Activated CD8-positive, alpha-beta memory T cell treated with anti-CD3 and anti-CD28 coated beads for 48 hours (primary cell): ENCODE measurements at places on chromosomes 6 and 20.

DNA sequence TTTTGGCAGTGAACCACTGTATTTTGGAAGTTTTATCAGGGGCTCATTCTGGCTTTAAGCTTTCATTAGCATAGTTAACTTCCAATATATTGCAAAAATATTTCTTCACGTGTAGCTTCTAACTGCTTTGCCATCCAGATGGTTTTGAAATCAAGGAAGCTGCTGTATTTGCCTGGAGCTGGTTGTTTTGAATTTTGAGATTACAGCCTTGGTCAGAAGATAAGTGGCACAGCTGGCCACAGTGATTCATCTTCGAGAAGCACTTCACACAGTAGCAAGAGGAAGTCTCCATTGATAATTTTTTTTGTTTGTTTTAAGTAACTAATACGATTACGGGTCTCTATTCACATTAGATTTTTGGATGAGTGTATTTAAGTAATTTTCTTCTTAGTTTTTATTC, 3.8 kb downstream of the APCDD1L start:
- no peak for DNase-seq

- DNase-seq: no peak
Observed at GRCh38 chr20:41770965-41771364, 152.8 kb upstream of the CHD6 start.

GRCh38 chr20:31835977-31836852, 9.2 kb downstream of the FOXS1 start:
- DNase-seq: peak; percentile 28

- no peak for DNase-seq
Observed at GRCh38 chr6:165585060-165585459, 78.0 kb downstream of the PDE10A start.

DNA sequence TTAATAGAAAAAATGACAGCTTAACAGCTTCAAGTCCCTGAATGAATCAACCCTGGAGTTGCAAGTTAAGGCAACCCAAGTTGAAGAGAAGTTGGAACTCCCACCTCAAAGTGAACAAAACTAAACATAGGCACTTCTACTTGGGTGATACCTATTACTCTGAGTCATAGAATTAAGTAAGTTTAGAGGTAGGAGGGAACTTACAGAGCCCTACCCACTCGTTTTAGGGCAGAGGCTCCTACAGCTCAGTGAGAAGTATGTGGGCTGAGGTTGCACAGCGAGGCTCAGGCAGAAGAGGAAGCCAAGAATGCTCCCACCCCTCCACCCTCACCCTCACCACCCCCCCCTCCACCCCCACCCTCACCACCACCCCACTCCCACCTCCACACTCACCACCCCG, 42.2 kb downstream of the NFATC2 start:
- no peak for DNase-seq

DNA sequence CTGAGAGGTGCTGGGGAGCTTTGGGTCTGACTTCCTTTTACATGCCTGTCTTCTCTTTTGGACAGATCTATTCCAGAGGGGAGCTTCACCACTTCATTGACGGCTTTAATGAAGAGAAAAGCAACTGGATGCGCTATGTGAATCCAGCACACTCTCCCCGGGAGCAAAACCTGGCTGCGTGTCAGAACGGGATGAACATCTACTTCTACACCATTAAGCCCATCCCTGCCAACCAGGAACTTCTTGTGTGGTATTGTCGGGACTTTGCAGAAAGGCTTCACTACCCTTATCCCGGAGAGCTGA, 13.1 kb downstream of the PRDM1 start:
- DNase-seq: no peak

DNA sequence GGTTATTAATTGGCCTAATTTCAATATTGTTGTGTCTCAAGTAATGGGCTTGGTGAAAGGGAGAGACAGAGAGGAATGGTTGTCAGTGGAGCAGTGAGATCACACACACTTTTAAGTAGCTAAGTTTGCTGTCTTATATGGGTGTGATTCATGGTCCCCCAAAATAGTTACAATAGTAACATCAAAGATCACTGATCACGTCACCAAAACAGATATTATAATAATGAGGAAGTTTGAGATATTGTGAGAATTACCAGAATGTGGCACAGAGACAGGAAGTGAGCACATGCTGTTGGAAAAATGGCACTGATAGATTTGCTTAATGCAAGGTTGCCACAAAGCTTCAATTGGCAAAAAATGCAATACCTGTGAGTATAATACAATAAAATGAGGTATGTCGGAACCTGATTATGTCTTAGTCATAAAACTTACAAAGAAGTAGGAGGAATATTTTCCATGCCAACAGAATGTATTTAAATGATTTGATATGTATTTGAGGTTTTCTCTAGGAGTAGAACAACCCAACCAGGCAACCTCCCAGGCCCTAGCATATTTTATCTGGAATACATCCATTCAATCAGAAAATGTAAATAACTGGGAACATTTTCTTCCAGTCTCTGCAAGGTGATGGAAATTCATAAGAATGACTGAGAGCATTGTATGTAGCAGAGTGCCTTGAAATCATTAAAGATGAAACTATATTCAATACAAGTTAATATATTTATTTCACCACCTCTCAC, 167.8 kb downstream of the CARMIL1 start:
- no peak for DNase-seq

GRCh38 chr20:2207770-2208097, 88.1 kb upstream of the TGM3 start:
- DNase-seq: no peak

GRCh38 chr20:57909763-57910331, 200.0 kb upstream of the PMEPA1 start:
- DNase-seq: no peak

- no peak for DNase-seq
Observed at GRCh38 chr6:113292646-113293422, 564.3 kb upstream of the MARCKS start.

- no peak for DNase-seq
Observed at GRCh38 chr6:169950558-169950957, 199.1 kb downstream of the ERMARD start.

DNA sequence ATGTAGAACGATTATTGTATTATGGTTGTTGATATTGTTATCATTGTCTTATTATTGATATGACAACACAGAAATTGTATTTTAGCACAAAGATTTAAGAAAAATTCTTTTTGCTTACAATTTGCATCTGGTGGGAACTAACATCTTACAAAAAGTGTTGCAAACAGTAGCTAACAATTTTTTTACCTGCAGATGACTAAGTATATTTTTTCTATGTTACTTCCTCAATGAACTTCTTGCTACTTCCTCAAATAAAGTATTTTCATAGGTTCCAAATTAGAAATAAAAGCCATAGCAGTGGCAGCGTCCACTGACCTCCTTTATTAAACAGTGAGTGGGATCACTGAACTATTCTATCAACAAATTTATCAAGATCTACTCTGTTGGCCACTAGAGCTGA, 847.0 kb downstream of the PHF3 start:
- DNase-seq: no peak

- no peak for DNase-seq
Observed at GRCh38 chr20:62716198-62716940, 7.7 kb downstream of the NTSR1 start.

GRCh38 chr6:87832025-87832825, 130.2 kb upstream of the AKIRIN2 start:
- DNase-seq: no peak

- no peak for DNase-seq
Observed at GRCh38 chr20:33676121-33676520, 1.9 kb upstream of the NECAB3 start.

GRCh38 chr20:11015440-11015839, 341.6 kb upstream of the JAG1 start:
- DNase-seq: no peak

- DNase-seq: no peak
Observed at GRCh38 chr6:134774201-134774638, 175.7 kb downstream of the ALDH8A1 start.

- no peak for DNase-seq
Observed at GRCh38 chr6:163579880-163580295, 165.4 kb downstream of the QKI start.

DNA sequence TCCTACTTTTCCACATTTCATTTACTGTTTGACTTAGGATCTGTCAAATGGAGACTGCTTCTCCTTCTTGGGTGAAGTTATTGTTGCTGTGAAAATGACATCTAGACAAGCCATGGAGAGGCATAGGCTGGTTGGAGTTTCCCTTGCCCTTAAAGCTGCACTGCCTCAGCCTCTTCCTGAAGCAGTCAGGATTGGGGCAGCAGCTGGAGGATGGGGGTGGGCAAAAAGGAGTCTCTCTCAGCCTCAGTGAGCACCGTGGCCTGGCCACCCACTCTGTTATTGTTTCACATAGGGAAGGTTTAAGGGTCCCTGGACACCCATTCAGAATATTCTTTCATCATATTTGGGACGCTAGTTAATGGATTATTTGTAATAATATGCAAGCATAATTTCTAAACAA, 7.7 kb upstream of the ZBTB24 start:
- no peak for DNase-seq
